ENCODE measurements at places on chromosomes 13 and 19.
A peak's percentile ranks its signal among the peaks of the same experiment; 100 is the strongest.

- no peak for DNase-seq
These were observed 12.8 kb downstream of the SHC2 start for GRCh38 chr19:447816-448560.

DNA sequence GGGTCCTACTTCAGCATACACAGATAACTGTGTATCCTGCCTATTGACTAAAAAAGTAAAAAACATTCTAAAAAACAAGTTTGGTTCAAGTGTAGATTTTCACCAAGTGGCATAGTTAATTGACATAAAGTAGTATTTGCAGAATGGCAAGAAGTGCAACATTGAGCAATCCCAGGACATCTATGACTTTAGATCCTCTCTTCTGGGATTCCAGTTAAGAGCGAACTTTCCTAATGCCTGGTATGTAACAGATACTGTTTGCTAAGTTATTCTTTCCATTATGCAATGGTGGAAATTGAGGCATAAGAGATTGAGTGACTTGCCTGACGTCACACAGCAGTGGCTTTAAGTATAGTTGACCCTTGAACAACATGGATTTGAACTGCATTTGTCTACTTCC lies 96.1 kb downstream of the ZMYM2 start:
- no peak for DNase-seq

DNA sequence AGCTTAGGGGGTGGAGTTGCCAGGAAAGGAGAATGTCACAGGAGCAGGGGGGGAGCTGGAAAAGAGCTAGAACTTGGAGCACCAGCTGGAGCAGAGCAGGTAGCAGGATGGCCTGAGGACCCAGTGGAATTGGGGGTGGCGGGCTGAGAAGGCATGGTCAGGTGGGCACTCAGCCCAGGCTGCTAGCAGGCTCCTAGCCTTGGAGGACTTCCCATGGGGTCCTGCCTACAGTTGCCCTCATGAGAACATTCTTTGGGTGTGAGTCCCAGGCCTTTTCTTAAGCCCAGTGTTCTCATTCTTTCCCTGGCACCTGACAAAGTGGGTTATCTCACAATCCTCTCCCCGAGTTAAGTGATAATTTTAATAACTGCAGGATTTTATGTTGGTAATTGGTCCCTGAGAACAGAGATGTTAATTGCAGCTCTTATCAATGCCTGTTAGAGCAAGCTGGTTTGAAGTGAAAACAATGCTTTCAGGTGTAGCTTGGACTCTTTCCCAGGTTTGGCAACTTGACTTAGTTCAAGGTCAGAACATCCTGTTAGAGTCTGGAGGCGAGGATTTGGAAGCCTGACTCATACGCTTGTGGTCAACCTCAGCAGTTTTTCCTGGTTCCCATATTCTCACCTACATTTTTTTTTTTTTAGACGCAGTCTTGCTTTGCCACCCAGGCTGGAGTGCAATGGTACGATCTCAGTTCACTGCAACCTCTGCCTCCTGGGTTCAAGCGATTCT lies 18.1 kb upstream of the OLFM4 start:
- DNase-seq: no peak

GRCh38 chr13:30998136-30999088 lies 66.0 kb downstream of the TEX26 start:
- DNase-seq: no peak

DNA sequence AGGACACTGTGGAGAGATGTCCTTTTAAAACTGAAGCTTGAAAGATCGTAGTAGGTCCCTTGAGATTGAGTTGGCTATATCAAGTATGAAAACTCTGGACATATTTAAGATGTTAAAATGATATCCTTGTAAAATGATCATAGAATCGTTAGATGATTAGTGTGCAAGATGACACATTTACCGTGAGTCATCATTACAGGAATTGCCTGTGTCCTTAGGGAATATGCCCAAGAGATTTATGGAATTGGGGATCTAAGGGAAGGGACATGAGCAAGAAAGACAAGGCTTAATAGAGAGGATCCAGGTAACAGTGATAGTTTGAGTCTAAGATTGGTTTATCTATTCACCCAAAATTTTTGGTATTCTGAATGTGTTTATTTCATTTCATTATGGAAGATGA lies 233.7 kb downstream of the GPC5 start:
- no peak for DNase-seq

DNA sequence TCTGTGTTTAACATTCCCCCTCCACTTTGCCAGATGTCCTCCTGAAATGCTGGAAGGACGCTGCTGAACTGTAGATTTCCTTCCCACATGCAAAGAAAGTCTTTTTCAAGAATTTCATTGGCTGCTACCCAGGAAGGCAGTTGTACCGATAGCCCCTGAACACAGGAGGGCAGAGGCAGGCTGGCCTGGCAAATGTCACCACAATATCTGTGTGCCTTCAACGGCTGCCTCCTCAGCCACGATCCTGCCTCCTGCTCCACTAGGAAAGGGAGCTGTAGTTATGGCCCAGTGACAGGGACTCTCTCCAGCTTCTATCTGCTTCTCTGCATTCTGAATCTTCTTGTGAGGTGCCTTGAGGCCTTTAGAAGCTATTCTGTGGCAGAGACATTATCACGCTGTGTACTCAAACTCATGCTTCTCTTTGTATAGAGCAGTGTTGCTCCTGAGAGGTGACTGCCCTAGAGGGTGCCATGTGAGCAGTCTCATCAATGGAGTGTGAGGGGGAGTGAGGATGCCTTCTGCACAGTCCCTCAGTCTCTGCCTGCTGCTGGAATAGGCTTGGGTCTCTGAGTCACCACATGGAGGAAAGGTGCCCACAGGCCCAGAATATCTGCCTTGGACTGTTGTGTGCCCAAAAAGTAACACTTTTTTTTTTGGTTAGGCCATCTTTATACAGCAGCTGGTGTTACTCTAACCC lies 279.8 kb downstream of the DNAJC15 start:
- DNase-seq: peak; percentile 67
